CD4-positive, CD25-positive, alpha-beta regulatory T cell (primary cell): ENCODE measurements at places on chromosomes 1 and 21. TPM values are rescaled to one million over a fixed set of nuclear protein-coding genes. Genes with fewer than 3 reads are reported as not detected.

The HPCAL4 gene
- 13.8 TPM for total RNA-seq

The PARP1 gene
- total RNA-seq = 104 TPM

The S100A3 gene
- total RNA-seq = not detected

The DAB1 gene
- 4.0 TPM for total RNA-seq

The NT5C1A gene
- 0.47 TPM for total RNA-seq

The PAQR6 gene
- 3.7 TPM for total RNA-seq

The VSIG8 gene
- not detected for total RNA-seq

The TMCC2 gene
- 1.8 TPM for total RNA-seq

DNA sequence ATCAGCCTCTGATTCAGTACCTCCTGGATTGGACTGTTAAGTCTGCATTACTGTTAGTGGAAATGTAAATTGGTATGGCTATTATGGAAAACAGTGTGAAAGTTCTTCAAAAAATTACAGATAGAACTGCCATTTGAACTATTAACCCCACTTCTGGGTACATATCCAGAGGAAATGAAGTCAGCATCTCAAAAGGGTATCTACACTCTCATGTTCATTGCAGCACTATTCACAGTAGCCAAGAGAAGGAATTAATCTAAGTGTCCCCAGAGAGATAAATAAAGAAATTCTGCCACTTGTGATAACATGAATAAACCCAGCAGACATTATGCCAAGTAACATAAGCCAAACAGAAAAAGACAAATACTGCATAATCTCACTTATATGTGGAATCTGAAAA is 676.0 kb downstream of the PLA2G4A start:
- no peak for DNase-seq

- no peak for DNase-seq
These were observed 423.3 kb upstream of the CAMK1G start for GRCh38 chr1:209160230-209160629.

DNA sequence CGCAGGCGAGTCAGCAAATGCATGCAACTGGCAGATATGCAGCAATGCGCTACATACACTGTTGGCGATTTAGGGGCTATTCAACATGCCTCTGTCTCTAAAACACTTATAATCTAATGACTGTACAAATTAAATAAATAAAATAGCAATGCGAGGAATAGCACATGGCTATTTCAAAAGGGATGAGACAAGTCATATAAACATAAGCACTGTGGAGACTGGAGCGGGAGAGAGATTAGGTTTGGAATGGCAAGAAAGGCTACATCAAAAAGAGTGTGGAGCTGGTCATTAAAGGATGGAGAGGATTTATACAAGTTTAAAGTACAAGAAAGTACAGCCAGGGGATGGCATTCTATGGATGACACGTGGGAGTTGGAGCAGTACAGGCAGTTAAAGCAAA is 523.5 kb upstream of the CAMK1G start:
- no peak for DNase-seq

DNA sequence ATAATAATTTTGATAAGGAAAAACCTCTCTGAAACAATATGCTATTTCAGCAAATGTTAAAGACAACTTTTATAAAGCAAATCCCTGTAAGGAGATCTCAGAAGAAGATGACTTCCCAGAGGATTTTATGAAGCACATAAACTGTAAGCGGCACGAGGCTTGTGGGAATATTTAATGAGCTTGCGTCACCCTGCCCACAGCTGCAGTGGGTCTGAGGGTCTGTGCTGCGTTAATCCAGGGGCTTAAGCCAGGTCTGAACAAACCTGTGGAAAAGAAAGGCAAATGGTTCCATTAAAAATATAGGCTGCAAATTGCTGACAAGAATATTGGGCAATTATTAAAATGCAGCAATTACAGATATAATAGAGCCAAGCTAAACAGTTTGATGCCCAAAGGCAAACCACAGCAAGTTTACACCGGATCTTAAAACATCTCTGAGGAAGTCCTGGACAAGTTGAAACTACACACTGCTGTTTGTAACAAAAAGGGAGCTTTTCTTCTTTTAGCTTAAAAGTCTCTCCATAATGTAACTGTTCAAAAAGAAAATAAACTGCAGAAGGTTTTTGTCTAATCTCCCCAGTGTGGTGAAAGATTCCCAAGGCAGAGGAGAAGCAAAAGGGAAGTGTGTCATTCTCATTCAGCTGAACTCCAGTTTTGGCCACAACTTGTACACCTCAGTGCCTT is 21.8 kb downstream of the TGFBR3 start:
- no peak for DNase-seq

GRCh38 chr1:53334312-53334711 is 6.4 kb upstream of the LRP8 start:
- DNase-seq = no peak

DNA sequence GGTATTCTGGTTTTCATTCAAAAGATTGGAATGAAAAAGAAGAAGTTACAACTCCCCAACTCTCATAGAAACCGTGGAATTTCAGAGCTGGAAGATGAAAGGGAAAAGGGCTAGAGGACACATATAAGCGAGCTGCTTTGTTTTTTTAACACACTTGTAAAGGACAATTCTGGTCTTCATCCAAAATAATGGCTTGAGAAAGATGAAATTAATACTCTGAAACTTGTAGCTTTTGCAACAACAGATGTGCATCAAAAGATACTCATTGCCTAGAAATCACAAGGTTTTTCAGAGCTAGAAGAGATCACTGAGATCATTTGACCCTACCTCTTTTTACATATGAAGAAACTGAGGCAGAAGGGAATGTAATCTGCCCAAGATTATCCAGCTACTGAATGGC is 25.6 kb downstream of the NR5A2 start:
- no peak for DNase-seq

DNA sequence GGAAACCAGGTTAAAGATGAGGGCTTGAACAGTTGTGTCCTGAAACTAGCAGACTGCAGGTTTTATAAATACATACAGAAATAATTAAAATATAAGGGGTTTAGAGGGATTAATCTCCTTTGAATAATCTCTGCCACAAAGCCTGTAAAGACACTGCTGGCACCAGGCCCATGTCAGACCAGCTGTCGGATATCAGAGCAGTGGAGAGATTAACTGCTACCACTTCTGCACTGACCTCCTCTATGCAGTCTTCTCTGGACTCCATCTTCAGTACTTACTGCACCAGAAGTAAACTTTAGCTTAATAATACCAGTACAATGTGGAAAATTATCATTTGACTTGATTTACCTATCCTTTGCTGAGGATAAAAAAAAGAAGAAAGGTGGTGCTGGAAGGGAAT is 128.6 kb downstream of the LHX4 start:
- no peak for DNase-seq

DNA sequence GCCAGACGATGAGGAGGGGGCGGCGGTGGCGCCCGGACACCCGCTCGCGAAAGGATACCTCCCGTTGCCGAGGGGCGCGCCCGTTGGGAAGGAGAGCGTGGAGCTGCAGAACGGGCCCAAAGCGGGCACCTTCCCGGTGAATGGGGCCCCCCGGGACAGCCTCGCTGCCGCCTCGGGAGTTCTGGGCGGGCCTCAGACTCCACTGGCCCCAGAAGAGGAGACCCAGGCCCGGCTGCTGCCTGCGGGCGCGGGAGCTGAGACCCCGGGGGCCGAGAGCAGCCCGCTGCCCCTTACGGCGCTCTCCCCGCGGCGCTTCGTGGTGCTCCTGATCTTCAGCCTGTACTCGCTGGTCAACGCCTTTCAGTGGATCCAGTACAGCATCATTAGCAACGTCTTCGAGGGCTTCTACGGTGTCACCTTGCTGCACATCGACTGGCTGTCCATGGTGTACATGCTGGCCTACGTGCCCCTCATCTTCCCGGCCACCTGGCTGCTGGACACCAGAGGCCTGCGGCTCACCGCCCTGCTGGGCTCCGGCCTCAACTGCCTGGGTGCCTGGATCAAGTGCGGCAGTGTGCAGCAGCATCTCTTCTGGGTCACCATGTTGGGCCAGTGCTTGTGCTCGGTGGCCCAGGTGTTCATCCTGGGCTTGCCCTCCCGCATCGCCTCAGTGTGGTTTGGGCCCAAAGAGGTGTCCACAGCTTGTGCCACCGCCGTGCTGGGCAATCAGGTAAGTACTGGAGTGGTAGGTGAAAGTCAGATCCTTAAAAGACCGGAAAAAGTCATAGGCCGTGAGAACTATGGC is 588 bp downstream of the FLVCR1 start:
- DNase-seq = peak; percentile 51

DNA sequence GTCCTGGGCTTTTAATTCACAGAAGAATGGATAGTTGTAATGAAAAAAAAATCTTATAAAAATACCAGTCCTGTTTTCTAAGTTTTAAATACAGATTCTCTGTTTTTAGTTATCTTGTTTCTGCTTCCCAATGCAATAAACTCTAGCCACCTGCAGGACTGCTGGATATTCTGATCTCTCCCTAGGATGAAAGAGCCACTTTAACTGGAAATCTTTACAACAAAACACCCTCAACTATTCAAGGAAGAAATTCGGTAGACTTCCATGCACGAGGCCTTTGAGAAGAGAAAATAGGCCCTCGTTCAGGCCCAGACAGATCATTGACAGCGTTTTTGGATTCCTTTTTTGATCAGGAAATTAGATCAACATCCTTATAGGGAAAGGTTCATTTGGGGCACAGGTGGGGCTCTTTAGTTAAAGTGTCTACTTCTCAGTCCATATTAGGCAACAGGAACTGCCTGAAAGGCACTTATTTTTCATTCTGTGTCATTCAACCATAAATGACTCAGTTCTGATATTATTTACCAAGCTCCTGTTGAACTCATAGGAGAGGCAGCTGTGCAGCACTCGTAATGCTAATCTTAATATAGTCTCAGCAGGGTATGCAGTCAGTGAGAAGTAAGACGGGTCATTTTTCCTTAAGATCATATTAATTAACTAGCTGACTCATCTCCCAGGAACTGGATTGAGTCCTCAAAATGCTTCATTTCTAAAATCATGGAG is 71.1 kb upstream of the ERRFI1 start:
- peak; percentile 64 for DNase-seq

GRCh38 chr1:34681480-34682451 is 73.1 kb upstream of the GJB5 start:
- peak; percentile 5 for DNase-seq

DNA sequence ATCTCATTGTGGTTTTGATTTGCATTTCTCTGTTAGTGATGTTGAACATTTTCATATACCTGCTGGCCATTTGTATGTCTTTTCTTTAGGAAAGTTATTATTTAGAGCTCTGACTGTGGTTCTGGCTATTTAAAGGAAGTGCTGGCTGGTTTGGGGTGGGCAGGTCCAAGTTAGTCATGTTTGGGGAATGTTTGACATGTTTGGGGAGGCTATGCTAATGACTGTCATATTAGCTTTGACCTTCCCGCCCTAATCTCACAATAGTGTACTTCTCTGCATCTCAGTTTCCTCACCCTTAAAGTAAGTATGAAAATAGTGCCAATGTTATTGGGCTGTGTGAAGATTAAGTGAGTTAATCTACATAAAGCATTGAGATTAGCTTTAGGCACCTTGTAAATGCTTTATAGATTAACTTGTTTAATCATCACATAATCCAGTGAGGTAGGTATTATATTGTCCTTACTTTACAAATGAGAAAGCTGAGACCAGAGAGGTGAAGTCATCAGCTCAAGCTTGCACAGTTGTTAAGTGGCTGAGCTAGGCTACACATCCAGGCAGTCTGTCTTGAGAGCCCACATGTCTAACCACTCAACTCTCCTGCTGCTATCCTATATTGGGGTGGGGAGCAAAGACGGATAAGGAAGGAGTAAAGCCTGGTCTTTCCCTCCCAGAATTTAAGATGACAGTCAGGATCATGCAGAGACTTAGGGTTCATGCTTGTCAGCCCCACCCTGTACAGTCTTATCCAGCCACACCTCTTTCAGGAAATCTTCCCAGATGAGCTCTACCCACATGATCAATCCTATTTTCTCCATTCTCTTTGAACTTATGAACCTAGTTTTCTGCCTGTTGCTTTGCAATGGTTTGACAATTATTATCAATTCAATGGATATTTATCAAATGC is 22.8 kb upstream of the CRNN start:
- DNase-seq = no peak

GRCh38 chr21:43196826-43197225 is 28.0 kb downstream of the CRYAA start:
- no peak for DNase-seq

DNA sequence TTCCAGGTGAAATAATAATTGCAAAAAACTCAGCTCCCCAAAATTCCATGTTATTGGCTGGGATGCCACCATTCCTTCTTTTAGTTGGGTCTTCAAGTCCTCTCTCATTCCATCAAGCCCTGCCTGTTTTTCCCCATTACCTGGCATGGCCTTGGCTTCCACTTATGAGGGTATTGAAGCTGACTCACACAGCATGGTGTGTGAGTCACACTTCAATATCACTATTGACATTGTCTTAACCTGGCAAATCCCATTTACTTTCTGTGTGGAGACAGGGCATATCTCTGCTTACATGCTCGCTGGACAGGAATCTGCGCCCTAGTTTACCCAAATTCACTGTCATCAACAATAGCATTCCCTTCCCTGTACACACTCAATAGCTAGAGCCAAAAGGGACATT is 1806.8 kb downstream of the BRINP3 start:
- DNase-seq = no peak

DNA sequence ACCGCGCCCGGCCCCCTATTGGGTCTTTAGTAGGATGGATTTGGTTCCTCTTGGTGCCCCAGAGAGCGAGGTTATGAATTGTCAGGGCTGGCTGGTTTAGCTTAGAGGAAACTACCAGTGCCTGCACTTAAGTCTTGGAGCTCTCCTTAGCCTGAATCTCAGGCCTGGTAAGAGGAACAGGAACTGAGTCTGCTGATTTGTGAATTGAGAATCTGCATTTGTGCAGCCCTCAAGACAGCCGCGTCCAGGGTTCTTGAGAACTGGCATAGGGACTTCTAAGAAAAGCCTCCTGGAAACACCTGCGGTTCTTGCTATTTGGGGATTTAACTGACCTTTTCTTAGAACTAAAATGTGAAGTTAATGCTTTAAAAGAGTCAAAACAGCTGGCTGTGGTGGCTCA is 1.7 kb downstream of the NECAP2 start:
- no peak for DNase-seq

- no peak for DNase-seq
These were observed 50.0 kb downstream of the CLIC4 start for GRCh38 chr1:24795236-24795635.

- DNase-seq = no peak
These were observed 6.9 kb downstream of the KDF1 start for GRCh38 chr1:26953374-26953773.

- DNase-seq = no peak
These were observed 31.9 kb downstream of the CYP4B1 start for GRCh38 chr1:46830665-46831322.
